CD8-positive, alpha-beta memory T cell (primary cell): ENCODE measurements at places on chromosomes 2 and 18. TPM values are rescaled to one million over a fixed set of nuclear protein-coding genes. Genes with fewer than 3 reads are reported as not detected.
A peak's percentile ranks its signal among the peaks of the same experiment; 100 is the strongest.

ONECUT2 gene
- not detected for total RNA-seq

ACVR1C gene
- 0.61 TPM for total RNA-seq

RGPD4 gene
- 0.72 TPM for total RNA-seq

GRCh38 chr2:36356298-36356989 is 866 bp downstream of the CRIM1 start:
- H3K27ac ChIP-seq: no peak overlapping the region
- DNase-seq: peak; percentile 13
- H3K36me3 ChIP-seq: no peaks in the 10 kb centered on the region

- DNase-seq: no peak
- H3K4me1 ChIP-seq: no peaks in the 10 kb centered on the region
- no peaks in the 10 kb centered on the region for H3K36me3 ChIP-seq
- no peak overlapping the region for H3K27ac ChIP-seq
- H3K27me3 ChIP-seq: no peaks in the 10 kb centered on the region
Measured at GRCh38 chr2:165149439-165149838, 54.4 kb downstream of the SCN3A start.

- no peak overlapping the region for H3K27ac ChIP-seq
- peak; percentile 41 for DNase-seq
- no peaks in the 10 kb centered on the region for H3K36me3 ChIP-seq
- H3K4me3 ChIP-seq: no peak overlapping the region
Measured at GRCh38 chr2:205197468-205198139, 484.7 kb upstream of the NRP2 start.

DNA sequence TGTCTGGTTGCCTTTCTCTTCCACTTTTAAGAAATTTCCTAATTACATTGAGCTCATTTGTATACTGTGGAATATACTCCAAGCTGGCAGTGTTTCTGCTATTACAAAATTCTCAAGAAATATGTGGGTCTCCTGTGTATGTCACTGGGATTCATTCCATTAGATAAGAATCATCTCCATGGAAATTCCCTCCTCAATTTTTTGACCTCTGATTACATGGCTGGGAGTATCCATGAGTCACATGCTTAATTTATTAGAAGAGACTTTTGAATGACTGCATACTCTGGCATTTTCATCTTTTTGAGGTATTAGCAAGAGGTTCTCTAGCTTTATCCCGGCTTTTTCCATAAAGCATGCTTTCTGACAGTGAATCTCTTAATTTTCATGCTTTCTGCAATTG is 665.5 kb upstream of the CNTNAP5 start:
- no peaks in the 10 kb centered on the region for H3K27me3 ChIP-seq
- H3K4me3 ChIP-seq: no peak overlapping the region
- H3K27ac ChIP-seq: no peak overlapping the region
- H3K4me1 ChIP-seq: no peaks in the 10 kb centered on the region
- DNase-seq: no peak

DNA sequence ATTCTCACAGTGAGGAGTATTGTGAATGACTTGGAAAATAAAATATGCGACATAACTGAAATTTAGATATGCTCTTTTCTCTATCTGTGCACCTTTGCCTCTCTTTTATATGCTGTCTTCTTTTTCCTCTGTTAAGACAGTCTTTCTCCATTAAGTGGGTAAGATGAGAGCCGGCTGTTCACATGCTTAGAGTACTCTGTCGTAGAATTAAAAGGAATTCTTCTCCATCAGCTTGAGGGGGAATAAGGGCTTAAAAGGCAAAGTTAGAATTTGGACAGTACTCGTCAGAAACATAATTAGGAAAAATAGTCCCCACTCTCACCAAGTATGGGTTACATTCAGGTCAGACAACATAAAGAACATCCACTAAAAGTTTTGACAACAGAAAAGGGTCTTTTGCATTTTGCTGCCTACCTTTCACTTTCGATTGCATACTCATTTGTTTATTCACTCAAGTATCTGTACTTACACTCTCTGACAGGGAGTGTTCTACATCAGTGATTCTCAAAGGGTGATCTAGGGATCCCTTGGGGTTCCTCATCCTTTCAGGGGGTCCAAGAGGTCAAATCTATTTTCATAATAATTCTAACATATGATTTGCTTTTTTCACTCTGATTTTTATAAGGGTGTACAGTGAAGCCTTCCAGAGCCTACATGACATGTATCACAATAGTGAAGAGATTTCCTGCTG is 48.0 kb downstream of the ARHGAP15 start:
- peak overlapping the region; percentile 17 for H3K27ac ChIP-seq
- H3K4me1 ChIP-seq: peaks cover 40% of the 10 kb centered on the region
- DNase-seq: no peak
- H3K36me3 ChIP-seq: no peaks in the 10 kb centered on the region
